Activated CD4-positive, CD25-positive, alpha-beta regulatory T cell (primary cell): ENCODE measurements at places on chromosomes 7 and 10.

DNA sequence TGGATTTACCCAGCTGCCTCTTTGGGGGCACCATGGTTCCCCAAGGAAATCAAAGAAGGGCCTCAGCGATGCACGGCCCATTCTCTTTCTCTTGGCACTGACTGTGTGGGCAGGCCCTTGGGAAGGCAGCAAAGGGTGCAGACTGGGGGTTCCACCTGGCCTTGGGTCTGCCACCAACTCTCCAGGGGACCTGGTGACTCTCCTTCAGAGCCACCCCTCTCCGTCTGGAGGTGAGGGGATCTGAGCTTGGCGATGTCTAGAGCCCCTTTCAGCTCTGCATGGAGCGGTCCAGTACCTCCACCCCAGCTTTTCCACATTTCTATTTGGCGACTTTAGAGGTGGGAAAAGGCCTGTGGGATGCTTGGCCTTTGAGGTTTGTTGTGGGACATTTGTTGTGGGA lies 69.1 kb downstream of the C10orf120 start:
- DNase-seq, result no peak

- no peak for DNase-seq
Measured at GRCh38 chr7:92678291-92678920, 88.2 kb upstream of the FAM133B start.

DNA sequence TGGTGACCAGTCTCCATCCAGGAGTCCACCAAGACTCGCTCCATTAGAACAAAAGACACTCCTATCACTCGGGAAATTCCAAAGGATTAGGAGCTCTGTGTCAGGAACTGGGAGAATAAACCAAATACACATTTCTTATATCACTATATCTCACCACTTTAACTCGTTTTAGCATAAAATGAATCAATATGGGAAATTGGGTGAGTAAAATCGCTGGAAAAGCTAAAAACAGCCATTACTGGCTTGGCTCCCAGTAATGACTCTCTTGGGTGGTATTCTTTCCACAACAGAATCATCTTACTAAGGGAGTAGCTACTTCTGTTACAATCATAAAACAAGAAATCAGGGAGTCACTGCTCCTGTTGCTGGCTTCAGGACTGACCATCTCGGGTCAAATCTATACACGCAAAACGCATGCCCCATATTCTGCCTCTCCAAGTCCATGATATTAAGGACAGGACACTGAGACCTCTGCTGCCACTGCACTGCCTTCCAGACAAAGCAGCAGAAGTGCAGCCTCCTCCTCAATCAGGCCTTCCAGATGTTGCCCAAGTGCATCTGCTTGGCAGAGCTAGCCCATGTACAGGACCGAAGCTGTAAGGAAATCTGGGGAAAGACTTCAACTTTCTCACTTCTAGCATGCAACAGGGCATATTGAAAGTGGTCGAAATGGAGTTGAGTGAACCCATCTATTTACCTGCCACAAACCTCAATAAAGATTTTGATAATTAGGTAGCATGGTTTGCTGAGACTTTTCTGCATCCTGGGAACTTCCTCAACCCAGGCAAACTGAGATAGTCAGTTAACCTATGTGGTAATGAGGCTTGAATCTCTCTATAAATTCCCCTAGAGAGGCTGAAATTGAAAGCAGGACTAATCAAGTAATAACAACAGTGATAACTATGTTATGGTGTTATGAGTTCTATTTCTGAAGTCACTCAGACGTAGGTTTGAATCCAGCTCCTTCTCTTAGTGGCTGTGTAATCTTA lies 14.4 kb upstream of the PANK1 start:
- DNase-seq, result no peak

- no peak for DNase-seq
Measured at GRCh38 chr7:111678986-111679385, 116.7 kb upstream of the IMMP2L start.
